RKO (cell line): ENCODE measurements at places on chromosomes 12 and 14.

- DNase-seq = no peak
Measured at GRCh38 chr12:102427543-102427941, 52.8 kb downstream of the IGF1 start.

- DNase-seq = no peak
Measured at GRCh38 chr12:119964123-119964522, 24.9 kb upstream of the BICDL1 start.

DNA sequence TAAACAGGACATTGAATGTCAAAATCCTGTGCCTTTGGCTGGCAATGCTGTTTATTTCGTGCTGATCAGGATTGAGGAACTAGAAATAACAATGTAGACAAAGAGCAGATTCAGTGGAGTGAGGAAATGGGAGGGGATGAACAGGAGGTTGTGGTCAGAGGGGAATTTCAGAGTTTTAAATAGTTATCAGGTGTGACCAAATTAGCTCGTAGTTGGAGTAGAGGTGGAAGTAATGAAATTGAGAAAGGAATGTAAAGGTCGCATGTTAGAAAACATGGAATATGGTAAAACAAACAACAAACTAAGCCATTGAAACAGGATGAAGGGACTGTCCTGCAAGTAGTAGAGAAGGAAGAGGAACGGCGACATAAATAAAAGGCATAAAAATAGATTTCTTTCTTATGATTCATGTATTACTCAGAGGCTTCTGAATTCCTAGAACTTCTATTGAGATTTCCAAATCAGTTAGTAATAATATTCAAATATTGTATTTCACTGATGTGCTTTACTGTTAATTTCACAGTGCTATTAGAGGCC, 9.5 kb upstream of the SAV1 start:
- DNase-seq = peak; percentile 48

GRCh38 chr12:39872425-39872824, 233.5 kb downstream of the SLC2A13 start:
- DNase-seq = no peak

DNA sequence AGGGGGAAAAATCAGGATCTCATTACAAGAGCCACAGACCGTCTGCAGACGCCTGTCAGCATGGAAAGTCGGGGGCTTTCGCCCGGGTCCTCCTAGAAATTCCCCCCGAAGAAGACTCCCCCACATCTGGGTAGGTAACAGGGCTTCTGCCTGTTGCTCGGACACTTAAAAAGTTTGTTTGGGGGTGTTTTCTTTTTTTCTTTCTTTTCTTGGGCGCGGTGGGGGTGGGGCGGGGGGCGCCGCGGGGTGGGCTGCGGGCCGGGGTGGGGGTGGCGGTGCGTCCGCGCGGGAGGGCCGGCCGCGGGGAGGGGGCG, 358 bp downstream of the ELK3 start:
- DNase-seq = no peak

- no peak for DNase-seq
Measured at GRCh38 chr14:69648480-69649451, 37.4 kb downstream of the SUSD6 start.

DNA sequence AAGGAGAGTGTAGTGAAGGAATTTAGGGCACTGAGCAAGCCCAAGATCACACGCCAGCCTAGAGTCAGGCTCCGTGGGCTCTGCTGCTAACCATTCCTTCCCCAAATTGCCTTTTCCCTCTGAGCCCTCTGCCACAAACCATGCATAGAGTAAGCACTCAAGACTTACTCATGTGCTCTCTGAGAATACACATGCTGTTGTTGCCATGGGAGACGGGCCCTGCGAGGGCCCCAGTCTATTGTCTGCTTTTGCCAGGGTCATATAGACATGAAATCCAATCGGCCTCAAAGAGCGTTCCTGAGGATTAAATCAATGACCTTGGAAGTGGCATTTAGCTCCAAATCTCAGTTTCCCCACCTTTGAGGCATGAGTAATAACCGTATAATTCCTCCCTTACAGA, 48.7 kb upstream of the WSCD2 start:
- DNase-seq = no peak

DNA sequence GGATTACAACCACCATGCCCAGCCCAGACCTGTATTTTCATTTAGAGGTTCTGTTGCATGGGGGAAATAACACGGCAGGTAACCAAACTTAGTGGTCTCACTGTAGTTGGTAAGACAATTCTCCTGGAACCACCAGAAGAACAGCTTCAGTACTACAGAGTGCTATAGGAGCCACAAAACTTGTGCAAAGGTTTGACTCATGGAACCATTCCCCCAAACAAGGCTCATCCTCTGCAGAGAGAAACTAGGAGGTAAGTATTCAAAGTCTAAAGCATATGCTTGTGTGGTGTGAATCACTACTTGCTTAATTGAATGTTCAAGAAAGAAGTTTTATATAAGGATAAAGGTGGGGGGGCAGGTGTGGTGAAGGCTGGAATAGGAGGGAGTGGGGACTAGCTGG, 58.7 kb downstream of the GNS start:
- DNase-seq = no peak

GRCh38 chr12:117011988-117012805, 87.0 kb downstream of the TESC start:
- no peak for DNase-seq

- DNase-seq = no peak
Measured at GRCh38 chr12:124464062-124464461, 103.3 kb downstream of the NCOR2 start.

DNA sequence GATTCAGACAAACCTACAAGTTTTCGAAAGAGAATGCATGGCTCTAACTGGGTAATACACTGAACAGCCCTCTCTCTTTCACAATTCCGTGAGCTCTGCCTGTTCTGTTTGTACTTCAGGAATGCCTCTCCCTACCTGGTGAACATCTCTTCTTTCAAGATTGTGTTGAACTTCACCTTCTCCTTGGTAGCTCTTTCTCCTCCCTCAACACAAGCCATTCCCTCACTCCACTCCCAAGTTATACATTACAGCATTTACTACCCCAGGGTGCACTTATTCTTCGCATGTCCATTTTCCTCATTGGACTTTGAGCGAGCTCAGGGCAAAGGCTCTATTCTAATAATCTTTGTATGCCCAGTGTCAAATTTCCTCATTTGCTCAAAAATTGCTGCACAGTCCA, 28.3 kb downstream of the NRDE2 start:
- DNase-seq = no peak

DNA sequence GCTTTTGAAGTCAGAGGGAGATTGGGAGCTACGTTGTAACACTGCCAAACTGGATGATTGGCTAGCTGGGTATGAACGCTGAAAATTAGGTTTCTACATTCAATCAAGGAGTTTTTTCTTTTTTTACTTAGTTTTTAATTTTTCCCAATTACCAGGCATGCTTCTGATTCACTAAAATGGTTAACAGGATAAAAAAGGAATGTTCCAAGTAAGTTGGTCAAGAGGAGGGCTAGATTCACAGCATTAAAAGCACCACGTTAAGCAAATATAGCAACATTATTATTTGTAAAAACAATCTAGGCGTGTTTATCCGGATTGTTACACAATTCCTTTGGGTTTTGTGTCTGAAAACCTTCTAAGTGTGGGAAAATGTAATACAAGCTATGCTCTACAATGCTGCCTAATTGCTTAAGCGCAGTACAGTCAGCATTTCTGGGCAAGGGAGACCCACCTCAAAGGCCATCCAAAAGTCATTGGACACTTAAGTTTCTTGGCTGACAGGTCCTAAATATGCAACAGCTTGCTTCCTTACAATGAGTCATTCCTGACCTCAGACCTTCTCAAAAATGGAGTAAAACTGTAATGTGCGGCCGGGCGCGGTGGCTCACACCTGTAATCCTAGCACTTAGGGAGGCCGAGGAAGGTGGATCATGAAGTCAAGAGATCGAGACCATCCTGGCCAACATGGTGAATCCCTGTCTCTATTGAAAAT, 1.2 kb downstream of the RPLP0 start:
- peak; percentile 93 for DNase-seq

GRCh38 chr12:113684908-113685782, 213.5 kb upstream of the LHX5 start:
- no peak for DNase-seq

- DNase-seq = no peak
Measured at GRCh38 chr12:108400481-108400880, 61.4 kb upstream of the CMKLR1 start.

DNA sequence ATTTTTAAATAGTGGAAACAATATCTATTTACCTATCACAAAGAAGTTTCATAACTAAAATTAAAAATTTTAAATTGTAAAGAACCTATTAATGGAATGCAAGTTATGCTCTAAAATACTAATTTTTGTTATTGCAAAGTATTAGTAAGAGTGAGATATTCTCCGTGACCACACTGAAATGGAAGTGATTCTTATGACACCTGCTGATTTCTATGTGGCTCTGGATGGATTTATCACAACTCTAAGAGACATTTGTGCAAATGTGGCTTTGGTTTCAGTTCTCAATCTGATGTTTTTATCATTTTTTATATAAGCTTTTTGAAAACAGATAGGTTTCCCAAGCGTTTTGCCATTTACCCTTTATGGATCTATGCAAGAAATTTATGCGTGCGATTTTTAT, 497.8 kb downstream of the NAV3 start:
- DNase-seq = no peak

DNA sequence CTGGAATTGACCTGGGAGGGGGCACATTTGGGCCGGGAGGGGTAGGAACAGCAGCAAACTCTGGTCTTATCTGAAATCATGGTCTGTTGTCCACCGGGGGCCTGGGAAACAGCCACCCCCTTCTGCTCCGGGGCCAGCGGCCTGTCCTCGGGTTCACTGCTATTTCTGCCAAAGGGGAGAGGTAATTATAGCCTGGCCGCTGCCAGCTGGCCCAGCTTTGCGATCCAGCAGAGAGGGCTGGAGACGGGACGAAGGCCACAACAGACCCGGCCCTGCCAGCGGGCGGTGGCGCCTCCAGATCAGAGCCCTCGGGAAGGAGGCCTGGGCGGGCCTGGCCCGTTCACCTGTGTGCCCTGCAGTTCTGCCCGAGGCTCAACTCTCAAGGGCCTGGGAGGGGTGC, at the start of gene C14orf180:
Gene C14orf180 (plus strand): TSS at position 258 of the 400 bp plus-strand sequence. CDS start 6,667 bp downstream, outside the sequence.
- no peak for DNase-seq

- no peak for DNase-seq
Measured at GRCh38 chr14:22502551-22502950, 86.5 kb downstream of the DAD1 start.

DNA sequence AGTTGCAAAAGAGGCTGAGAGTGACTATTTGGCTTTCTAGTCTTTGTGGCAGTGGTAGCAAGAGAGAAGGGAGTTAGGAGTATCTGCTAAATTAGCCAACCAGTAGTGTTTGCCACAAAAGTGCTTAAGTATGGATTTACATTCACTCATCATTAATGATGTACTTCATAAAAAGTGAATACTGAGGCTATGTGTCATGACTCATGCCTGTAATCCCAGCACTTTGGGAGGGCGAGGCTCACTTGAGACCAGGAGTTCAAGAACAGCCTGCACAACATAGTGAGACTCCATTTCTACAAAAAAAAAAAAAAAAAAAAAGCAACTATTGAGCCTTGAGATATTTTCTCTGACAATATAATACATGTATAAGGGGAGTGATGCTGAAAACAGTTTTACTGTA, 36.8 kb downstream of the CCDC177 start:
- DNase-seq = no peak

- DNase-seq = no peak
Measured at GRCh38 chr14:104660597-104660996, 28.8 kb upstream of the INF2 start.

- no peak for DNase-seq
Measured at GRCh38 chr12:117165342-117165741, 24.9 kb downstream of the FBXO21 start.

DNA sequence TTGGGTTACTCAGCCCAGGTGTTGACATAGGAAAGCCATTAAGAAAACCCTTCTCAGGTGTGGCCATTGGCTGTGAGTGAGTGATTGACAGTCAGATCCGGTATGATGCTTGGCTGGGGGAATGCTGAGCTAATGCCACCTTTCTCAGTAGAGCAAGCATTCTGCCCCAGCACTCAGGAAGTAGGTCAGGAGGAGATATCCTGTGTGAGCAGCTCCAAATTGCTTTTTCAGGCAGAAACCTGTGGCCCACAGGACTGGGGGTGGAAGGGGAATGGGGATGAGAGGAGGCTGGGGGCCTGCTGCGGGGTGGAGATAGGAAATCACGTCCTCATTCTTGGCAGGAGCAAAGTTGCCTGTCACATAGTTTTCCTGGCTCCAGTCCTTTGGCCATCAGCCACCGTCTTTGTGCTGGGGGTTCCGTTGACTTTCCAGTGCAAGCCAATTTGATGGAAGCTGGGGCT, 55.7 kb downstream of the NINJ2 start:
- no peak for DNase-seq

GRCh38 chr14:97376310-97376709, 579.1 kb downstream of the VRK1 start:
- DNase-seq = no peak

- no peak for DNase-seq
Measured at GRCh38 chr12:69868695-69869094, 43.7 kb downstream of the MYRFL start.

- DNase-seq = no peak
Measured at GRCh38 chr14:67806246-67806645, 10.1 kb downstream of the ZFYVE26 start.
